Activated CD4-positive, alpha-beta memory T cell treated with anti-CD3 and anti-CD28 coated beads for 36 hours (primary cell): ENCODE measurements at places on chromosomes 5 and 9. TPM values are rescaled to one million over a fixed set of nuclear protein-coding genes. Genes with fewer than 3 reads are reported as not detected.

DNA sequence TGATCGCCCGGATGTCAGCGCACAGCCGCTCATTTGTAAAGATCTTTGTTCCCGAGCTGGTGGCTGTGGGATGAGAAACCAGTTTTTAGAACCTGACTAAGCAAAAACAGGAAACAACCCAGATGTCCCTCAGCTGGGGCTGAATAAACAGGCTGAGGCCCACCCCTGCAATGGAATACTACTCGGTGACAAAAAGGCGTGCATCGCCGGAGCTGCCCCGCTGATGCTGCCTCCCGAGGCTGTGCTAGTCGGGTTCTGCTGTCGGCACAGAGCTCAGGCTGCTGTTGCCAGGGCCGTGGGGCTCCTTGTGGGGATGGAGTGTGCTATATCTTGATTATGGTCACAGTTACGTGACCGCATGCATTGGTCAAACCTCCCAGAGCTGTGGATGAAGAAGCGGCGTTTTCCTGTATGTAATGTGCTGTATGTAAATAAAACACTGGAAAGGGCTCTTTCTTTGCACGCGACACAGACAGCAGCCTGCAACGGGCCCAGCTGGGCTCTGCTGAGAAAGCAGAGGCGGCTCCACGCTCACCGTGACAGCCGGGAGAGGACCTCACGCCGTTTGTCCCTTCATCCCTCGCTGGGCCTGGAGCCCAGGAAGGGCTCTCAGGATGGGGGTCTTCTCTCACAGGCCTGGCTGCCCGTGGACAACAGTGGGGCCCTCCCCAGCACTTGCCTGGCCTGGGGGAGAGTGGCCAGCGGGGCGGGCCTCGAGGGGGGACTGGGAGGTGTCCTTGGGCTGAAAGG is 51.5 kb upstream of the RNU6ATAC start:
- no peak for DNase-seq

DNA sequence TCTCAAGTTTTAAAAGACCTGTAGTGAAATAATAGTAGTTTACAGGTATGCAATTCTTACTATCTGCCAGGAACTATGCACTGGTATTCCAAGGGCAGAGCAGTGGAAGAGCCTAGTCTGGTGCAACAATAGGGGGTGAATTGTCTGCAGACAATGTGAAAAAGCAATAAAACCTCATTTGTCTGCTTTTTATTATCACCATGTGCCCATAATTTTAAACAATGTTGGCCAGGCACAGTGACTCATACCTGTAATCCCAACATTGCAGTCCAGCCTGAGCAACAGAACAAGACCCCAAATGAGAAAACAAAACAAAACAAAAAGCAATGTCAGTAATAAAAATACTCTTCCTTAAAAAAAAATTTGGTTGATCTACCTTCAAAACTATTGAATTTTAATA is 12.2 kb upstream of the SLC44A1 start:
- no peak for DNase-seq

GRCh38 chr5:111997711-111998110 is 240.7 kb upstream of the NREP start:
- DNase-seq = no peak

- DNase-seq = no peak
Observed at GRCh38 chr9:106874031-106874430, 11.1 kb downstream of the ZNF462 start.

Gene NPR3
- total RNA-seq = not detected
